NCI-H2029 treated with DMSO at 0.1 percent for 48 hours (cell line): ENCODE measurements at places on chromosomes 4 and X.

- no peak for DNase-seq
These were observed 681.5 kb upstream of the EPHA5 start for GRCh38 chr4:66351761-66352160.

GRCh38 chr4:38787693-38788092, 4.9 kb upstream of the TLR10 start:
- no peak for DNase-seq

DNA sequence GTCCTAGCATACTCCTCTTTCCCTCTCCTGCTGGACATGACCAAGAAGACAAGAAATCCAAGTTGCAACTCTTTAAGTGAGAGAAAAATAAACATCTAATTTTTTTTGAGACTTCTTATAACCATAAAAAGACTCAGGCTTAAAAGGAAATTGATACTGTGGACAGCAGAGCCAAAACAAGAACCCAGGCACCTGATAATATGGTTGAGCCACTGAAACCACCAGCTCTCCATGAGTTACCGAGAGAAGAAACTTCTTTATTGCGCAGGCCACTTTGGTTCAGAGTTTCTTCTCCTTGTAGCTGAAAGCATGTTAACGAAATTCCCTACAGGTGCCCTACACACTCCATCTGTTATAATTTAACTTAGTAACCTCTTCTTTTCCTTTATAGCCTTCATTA, 11.3 kb upstream of the SPCS3 start:
- no peak for DNase-seq

DNA sequence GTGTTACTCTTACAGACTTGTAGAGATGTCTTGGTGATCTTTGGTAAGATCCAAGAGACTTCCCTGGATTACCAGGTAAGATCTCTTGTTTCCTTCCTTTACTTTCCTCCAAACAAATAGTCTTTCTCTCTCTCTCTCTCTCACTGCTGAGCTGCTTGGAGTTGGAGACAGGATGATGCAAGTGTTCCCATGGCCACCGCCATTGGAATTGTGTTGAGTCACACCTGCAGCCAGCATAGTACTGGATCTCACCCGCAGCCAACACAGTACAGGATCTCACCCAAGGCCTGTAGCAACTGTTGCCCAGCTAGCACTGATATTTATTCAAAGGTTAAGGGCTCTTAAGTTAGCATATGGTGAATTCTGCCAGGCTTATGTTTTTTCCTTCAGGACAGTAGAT, 1080.9 kb downstream of the FAT4 start:
- DNase-seq = no peak

DNA sequence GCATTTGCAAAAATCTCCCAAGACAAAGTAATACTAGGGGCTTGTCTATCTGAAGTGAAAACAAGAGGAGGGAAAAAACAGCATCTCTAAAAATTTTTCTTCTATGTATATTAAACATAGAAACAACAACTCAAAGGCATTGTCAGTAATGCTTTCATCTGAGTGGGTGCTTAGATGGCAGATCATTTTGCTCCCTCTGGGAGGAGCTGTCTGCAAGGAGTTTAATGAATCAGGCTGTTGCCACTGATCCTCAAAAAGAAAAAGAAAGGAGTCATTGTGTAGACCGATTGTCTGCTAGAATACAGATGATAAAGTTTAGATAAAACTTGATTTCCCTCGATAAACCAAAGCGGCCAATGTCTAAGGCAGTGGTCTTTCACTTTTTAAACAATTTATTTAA, 49.7 kb upstream of the KLHL8 start:
- DNase-seq = no peak

GRCh38 chr4:153204728-153205648, 745 bp downstream of the TRIM2 start:
- no peak for DNase-seq

DNA sequence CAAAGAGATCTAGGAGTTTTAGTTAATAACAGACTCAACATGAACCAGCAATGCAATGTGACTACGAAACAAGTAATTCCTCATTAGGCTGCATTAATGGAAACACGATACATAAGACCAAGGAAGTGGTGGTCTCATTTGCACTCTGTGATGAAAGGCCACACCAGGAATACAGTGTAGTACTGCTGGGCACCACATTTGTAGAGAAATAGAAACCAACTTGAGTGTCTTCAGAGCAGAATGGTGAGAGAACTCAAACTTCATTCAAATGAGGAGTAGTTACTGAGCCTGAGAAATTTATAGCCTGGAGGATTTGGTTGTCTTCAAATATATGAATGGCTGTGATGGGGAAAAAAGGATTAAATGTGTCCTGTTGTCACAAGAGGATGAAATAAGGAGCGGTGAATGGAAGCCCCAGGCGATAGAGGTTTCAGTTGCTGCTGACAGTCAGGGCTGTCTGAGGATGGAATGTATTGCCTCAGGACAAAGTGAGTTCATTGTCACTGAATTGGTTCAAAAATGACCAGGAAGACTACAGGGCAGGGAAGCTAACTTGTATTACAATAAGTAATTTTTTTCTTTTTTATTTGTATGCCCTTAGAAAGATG, 50.9 kb downstream of the NFKB1 start:
- no peak for DNase-seq

DNA sequence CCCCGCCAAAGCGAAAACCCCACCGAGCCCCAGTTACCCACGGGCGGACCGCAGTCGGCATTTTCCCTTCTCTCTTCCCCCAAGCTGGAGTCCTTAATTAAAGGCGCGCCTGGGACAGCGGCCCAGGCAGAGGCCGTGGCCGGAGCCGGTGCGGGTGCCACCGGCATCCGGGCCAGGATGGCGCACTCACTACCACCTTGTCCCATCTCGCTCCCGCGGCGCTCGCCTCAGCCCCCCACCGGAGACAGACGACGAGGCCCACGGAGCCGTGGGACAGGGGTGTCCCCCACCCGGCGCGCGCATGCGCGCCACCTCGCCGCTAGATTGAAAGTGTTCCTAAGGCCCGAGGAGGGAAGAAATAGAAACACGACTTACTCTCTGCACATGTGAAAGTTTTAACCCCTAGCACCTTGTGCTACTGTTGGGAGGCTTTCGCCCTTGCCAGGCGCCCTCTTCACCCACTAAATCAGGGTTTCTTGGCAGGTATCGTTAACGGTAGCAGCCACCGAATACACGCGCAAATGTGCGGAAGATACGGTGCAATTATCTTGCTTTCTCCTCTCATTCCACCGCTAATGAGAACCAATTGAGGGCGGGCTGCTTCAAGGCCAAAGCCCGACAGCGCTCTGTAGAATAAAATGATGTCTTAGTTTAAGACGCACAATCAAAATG, 64.3 kb upstream of the CCDC160 start:
- DNase-seq = no peak
